ENCODE measurements at places on chromosomes 4 and X. TPM values are rescaled to one million over a fixed set of nuclear protein-coding genes. Genes with fewer than 3 reads are reported as not detected.

DNA sequence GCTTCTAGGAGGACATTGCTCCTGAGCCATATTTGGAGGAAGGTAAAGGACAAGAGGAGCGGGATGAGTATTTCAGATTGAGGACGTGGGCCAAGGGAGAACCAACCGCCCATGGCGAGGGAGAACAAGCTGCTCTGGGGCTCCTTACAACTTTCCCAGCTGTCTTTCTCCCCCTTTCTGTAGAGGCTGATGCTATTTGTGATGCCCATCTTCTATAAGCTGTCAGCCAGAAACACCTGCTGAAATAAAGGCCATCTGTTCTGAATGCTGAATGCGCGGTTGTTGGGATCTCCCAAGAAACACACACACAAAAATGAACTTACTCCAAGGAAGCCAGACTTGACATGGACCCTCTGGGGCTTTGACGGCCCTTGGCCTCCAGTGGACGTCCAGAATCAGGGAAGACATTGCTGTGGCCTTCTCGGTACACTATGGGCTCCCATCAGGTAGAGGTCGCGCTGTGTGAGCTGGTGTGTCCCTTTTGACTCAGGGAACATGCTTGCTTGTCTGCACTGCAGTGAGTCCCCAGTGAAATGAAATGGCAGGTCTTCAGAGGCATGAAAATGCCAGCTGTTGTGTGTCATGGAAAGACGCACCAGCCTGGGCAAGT is 30.9 kb downstream of the RWDD4 start:
- no peak for ATAC-seq

DNA sequence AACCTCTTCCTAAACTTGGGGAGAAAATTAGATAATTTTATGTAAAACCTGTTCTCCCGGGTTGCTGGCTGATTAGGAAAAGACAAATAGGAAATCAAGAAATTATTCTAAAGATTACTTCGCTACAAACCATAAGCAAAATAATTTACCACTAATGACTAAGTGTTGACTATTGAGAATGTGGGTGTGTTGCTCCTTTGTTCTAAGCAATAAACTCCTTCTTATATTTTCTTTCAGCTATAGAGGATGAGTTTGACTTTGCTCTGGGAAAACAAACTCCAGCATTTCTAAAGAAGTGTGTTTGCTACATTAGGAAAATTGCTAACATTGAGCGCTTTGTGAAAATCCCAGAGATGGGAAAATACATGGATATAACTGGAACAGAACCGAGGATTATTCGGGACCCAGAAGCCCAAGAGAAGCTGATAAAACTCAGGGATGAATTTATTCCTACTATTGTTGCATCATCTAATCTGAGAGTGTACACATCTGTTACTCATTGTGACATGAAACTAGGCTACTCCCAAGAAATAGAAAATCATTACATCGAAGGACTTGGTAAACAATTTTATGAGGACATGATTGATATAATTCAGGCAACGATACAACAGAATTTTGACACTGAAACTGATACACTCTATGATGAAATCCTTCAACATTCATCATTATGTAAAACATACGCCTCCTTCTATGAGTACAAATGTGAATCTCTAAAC is 194.2 kb downstream of the NWD2 start:
- no peak for ATAC-seq

DNA sequence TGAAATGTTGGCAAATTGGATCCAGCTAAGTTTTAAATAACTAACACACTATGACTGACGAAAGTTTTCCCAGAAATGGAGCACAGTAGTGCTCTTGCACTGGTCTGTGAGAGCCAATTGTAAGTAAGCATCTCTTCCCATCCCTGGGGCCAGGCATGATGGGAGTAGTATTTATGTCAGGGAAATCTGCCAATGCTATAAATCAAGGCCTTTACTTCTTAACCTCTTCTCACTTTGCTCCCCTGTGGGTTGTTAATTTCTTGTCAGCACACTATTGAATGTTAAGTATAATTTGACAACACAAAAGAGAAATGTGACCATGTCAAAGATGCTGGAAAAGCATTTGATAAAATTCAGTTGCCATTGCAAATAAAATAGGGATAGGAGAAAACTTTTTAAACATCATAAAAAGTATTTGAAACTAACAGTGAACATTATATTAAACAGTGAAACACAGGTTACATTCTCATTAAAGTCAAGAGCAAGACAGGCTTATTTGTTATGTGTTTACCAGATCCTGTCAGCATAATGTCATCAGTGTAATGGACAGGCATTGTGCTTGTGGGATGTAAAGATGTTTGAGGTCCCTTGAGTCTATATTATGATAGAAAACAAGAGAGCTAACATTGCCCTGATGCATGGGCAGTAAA is 5.0 kb downstream of the F8A1 start:
- ATAC-seq: no peak

DNA sequence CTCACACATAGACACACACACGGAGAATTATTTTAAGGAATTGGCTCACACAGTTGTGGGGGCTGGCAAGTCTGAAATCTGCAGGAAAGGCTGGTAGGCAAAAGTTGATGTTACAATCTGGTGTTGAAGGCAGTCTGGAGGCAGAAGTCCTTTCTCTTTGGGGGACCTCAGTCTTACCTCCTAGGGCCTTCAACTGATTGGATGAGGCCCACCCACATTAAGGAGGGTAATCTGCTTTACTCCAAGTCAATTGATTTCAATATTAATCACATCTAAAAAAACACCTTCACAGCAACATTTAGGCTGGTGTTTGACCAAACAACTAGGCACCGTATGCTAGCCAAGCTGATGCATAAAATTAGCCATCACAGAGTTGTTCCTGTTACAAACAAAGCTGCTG is 10.7 kb downstream of the MGST2 start:
- ATAC-seq: no peak

GRCh38 chrX:151871244-151871643 is 41.4 kb upstream of the MAGEA4 start:
- ATAC-seq: no peak

DNA sequence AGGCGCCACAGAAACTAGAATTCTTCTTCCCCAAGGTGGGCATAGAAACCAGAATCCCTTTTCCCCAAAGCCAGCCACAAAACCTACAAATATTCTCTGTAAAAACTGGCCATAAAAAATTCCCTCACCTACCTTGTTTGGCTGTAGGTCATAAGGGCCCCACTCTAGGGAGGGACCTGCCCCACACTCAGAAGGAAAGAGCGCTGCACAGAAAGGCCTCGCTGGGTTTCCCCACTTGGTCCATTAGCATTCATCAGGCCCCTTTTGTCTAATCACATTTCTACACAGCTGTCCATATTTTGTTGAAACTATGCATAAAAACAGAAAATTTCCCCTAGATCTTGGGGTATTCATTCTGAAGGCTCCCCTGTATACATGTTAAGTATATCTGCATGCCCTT is 54.1 kb downstream of the PHKA2 start:
- ATAC-seq: no peak

DNA sequence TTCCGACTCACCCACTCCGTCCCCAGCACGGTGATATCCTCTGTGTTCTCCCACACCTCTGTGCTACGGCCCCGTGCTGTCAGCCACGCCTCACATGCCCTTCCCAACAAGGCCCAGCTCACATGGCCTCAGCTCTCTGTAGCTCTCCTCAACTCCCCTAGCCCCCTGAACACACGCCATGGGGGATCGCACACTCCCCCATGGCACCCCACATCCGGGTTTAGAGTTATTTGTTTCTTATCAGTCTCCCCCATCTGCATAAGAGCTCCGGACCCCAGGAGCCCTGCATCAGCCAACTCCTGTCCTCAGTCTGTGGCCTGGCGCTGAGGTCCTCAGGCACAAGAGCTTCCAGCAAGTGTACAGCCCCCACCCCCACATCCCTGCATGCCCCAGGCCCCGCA is 7.0 kb downstream of the C4orf50 start:
- ATAC-seq: no peak

DNA sequence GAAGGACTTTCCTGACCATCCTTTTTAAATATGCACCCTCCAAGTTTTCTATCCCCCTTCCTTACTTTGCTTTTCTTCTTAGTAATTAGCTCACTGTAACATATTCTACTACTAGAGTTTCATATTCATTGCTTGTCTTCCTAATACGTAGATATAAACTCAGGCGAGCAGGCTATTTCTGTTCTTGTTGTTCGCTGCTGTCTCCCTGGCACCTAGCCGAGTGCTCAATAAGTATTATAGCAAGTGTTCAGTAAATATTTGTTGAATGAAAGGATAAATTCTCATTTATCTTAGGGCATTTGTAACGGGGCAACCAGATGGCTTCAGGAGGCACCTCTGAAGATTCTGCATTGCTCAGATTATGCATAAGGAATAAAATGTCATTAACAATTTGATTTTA is 6.8 kb upstream of the RHOH start:
- ATAC-seq: no peak

- no peak for ATAC-seq
These were observed 450.1 kb upstream of the TENM3 start for GRCh38 chr4:181793096-181793495.

- ATAC-seq: no peak
These were observed 34.4 kb upstream of the C4orf50 start for GRCh38 chr4:6052679-6053078.

DNA sequence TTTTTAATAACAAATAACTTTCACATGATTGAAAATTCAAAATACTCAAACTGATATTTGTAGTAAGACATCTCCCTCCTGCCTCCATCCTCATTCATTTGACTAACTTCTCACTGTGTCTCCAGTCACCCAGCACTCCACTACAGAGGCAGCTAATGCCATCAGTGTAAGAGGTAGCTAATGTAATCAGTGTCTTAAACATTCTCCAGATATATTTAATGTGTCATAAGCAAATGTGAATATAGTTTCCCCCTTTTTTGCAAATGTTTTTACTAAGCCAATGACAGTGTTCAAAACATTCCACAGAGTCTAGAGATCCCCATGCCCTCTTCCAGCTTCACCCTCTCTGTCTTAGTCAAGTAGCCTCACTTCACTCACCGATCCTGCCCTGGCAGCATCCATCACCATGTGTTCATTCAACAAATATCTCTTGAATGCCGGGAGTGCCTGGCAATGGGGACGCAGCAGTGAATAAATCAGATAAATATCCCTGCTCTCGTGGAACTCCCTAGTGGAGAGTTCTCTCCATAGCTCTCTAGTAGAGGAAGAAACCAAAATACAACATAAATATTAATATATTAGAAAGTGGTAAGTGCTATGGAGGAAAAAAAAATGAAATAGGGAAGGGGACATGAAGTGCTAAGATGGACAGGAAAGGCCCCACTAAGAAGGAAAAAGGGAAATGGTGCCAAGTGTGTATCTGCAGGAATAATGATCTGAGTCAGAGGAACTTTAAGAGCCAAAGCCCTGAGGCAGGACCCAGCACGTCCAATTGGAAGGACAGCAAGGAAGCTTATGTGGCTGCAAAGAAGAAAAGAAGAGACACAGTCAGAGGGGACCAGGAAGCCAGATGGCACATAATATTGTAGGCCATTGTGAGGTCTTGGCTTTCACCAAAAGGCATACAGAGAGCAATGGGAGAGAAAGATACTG is 18.7 kb downstream of the SCFD2 start:
- ATAC-seq: no peak

GRCh38 chr4:107900067-107900466 is 31.3 kb upstream of the CYP2U1 start:
- no peak for ATAC-seq

VGLL1 gene
- total RNA-seq: not detected

MAN2B2 gene
- total RNA-seq: 20.3 TPM

APLN gene
- total RNA-seq: 0.28 TPM

ADAM29 gene
- total RNA-seq: not detected

HPF1 gene
- 19.0 TPM for total RNA-seq

TAF7L gene
- not detected for total RNA-seq

CDKN2AIP gene
- total RNA-seq: 16.3 TPM

TCP11X2 gene
- not detected for total RNA-seq

XAGE2 gene
- not detected for total RNA-seq
